Left renal cortex interstitium (tissue), 4 donors: ENCODE measurements at places on chromosomes 13 and 19.

DNA sequence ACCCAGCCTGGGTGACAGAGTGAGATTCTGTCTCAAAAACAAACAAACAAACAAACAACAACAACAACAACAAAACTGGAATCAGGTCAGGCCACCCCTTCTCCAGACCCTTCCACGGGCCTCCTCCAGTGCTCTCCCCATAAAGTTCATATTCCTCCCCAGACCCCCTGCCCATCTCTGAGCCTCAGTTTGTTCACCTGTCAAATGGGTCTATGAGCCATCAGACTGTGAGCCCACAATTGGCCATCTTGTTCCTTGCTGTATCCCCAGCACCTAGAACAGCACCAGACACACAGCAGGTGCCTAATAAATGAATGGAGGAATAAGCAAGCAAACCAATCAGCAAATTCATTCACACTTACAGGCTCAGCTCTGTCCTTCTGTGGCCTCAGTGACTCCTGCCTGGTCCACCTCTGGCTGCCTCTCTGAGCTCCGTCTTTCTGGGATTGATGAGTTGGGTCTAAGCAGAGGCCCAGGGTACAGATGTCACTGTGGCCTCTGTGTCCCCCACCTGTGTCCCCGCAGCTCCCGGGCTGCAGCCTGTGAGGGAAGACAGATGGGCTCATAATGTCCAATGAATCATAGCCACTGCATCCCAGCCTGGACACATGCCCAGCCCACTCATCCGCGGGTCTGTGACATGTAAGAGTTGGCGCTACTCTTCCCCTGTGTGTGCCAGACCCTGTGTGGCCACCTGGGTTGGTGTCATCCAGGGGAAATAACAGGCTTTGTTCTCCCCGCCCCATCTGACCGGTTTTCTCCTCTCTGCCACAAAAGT is 19.6 kb upstream of the PTPRS start:
- no peak for DNase-seq

GRCh38 chr19:43207991-43208390 is 2.6 kb upstream of the PSG4 start:
- no peak for DNase-seq

- no peak for DNase-seq
Measured at GRCh38 chr19:4052993-4053422, 13.7 kb downstream of the ZBTB7A start.

DNA sequence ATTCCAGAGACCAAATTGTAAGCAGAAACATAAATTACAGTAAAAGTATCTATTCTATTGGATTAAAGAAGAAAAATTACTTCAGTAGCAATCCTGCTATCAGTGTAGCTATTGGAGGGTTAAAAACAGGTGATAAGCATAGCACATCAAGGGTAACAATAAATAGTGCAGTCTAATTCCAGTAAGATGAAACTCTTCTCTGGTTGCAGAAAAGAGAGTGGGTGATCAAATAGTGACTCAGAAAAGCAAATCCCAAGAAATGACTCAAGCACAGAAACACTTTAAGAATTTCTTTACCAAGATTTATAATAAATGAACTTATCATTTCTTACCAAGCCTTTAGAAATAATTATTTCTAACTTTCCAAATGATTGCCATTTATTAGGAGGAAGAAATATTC is 135.7 kb downstream of the LMO7 start:
- DNase-seq, result no peak

DNA sequence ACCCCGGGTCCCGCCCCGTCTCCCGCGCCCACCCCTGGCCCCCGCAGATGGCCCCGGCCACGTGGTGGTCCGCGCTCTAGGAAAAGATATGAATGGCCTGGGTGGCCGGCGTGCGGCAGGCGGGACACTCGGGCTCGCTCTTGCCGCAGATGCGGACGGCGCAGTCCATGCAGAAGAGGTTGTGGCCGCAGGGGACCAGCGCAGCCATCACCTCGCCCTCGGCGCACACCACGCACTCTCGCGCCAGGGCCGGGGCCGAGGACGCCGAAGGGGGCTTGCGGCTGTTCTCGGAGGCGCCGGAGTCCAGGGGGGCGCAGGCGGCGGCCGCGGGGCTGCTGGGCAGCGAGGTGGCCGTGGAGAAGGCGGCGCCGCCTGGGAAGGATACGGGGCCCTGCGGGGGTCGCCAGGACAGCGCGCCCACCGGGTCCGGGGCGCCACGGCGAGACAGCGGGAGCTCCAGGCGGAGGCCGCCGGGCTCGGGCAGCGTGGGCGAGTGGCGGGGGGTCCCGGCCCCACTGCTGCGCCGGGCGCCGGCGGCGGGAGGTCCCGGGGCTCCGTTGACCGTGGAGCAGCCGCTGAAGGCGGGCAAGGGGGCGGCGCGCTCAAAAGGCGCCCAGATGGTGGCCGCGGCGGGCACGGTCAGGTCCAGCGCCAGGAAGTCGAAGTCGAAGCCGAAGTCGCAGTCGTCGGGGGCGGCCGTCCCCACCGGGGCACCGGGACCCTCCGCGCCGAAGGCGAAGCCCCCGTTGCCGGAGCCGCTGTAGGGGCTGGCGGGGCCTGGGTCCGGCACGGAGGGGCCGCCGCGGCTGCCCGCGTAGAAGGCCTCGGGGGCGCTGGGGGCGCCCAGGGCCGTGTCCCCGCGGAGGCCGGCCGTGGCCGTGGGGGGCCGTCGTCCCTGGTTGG is 12.4 kb downstream of the MEX3D start:
- no peak for DNase-seq

- no peak for DNase-seq
Measured at GRCh38 chr19:37197768-37198167, 12.6 kb downstream of the ZNF585B start.

- DNase-seq, result no peak
Measured at GRCh38 chr13:112720814-112721197, 31.0 kb downstream of the ATP11A start.

- DNase-seq, result no peak
Measured at GRCh38 chr19:17933414-17934129, 757 bp downstream of the CCDC124 start.

DNA sequence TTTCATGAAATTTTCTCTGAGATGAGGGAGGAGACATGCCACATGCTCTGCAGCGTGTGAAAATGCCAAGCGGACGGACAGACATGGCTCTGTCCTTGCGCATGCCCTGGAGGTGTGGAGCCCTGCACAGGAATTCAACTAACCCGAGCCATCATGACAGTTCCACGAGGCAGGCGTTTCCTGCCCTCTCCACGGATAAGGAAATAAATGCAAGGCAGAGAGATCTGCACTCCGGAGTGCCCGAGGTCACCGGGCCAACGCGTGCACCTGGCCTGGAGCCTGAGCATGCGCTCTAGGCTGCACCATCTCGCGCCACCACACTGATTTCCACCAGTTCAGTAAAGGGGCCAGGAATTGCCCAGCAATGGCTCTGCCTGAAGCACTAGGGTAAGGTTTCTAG is 298.2 kb downstream of the MYO16 start:
- DNase-seq, result no peak

- DNase-seq, result no peak
Measured at GRCh38 chr19:3535981-3536380, 3.0 kb upstream of the TEKTIP1 start.

GRCh38 chr13:71290963-71291841 is 575.8 kb downstream of the DACH1 start:
- no peak for DNase-seq

- no peak for DNase-seq
Measured at GRCh38 chr13:88602786-88603777, 931.9 kb downstream of the SLITRK5 start.

DNA sequence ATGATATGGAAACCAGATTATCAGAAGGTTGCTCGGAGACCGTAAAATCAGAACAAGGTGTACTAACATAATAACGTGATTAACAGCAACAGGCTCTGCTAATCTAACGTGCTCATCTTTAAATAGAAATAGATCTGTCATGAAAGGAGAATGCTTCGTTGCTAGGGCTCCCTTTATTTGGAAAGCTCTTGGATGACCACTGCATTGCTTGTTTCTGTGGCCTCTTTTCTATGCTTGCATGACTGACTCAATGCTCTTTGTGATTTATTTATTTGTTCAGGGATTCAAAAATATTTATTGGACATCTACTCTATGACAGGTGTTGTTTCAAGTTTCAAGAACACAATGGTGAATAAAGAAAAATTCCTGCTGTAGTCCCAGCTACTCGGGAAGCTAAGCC is 22.3 kb upstream of the ZDHHC20 start:
- no peak for DNase-seq

DNA sequence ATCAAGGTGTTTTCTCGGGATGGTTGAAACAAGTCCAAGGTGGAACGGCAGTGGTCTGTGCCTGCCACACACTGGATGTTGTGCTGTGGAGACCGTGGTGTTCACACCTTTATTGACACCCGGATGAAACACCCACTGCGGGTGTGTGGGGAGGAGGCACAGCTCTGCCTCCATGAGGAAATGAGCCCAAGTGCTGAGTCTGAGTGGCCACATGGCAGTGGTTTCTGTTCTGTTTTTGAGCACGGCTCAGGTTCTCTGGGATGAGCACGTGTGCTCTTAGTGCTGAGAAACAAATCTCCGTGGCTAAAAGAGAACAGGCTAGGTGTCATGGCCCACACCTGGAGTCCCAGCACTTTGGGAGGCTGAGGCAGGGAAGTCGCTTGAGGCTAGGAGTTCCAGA is 29.5 kb downstream of the UPF1 start:
- no peak for DNase-seq

DNA sequence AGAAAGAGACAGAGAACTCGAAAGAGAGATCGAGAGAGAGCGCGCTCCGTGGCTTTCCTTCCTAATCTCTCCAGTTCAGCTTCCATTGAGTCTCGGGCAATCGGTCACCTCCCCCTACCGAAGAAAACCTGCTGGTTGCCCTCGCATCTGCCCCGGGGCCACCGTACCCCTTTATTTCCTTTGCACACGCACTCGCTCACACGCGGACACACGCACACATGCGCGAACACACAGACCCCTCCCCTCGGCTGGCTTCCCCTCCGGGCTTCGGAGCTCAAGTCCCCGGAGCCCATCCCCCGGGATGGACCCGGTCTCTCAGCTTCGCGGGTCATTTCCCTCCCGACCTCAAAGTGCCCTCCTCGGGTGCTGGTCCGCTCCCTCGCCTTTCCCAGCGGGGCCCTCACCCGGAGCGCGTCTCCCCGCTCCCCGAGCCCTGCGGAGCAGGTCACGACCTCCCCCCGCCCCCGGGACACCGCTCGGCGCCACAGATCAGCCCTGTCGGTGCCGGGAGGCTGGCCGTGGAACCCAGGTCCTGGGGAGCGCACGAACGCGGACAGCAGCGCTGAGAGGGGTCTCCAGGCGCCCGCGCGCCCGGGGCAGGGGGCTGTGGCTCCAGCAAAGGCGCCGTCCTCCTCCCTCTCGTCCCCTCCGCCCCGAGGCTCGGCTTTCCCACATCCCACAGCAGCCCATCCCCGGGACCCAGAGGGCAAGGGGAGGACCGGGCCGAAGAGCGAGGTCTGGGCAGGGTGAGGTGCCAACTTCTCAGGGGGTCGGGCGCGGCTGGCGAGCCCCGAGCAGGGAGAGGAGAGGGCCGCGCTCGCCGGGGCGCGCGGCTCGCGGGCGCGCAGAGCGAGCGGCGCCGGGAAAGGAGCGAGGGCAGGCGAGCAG is 1.8 kb downstream of the DACH1 start:
- DNase-seq, result no peak

DNA sequence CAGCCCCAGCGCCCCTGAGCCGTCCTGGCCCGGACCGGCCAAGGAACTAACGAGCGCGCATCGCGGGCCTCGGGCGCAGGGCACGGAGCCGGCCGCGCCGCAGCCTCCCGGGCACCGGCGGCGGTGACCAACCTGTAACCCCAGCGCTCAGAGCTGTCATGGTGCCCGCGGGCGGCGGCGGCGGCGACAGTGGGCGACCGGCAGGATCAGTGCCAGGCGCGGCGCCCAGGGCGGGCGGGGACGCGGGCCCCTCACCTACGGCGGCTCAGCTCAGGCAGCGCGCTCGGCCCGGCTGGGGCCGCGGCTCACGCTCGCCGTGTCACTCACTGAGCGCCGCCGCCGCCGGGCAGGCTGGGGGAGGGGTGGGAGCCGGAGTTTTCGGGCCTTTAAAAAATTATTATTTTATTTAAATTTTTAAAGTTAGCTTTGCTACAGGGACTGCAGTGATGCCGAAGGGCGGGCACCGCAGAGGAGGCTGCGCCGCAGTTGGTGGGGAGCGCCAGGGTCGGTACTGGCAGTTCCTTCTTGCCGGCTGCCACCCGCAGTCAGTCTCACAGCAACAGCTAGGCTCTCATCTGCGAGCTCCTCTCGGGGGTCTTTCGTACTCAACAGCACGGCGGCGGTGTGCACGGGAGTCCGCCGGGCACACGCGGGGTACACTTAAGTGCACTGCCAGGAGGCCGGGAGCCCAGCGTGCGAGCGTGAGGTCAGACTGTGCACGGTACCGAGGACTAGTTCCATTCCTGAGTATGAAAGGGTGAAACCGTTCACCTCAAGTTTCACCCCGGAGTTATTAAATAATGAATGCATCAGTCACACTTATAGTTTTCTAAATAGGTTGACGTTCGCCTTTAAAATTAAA is at the start of gene NALCN:
Gene NALCN (minus strand): TSS at position 328 of the 862 bp plus-strand sequence. CDS start 17,382 bp downstream, outside the sequence.
- peak; percentile 29 for DNase-seq

DNA sequence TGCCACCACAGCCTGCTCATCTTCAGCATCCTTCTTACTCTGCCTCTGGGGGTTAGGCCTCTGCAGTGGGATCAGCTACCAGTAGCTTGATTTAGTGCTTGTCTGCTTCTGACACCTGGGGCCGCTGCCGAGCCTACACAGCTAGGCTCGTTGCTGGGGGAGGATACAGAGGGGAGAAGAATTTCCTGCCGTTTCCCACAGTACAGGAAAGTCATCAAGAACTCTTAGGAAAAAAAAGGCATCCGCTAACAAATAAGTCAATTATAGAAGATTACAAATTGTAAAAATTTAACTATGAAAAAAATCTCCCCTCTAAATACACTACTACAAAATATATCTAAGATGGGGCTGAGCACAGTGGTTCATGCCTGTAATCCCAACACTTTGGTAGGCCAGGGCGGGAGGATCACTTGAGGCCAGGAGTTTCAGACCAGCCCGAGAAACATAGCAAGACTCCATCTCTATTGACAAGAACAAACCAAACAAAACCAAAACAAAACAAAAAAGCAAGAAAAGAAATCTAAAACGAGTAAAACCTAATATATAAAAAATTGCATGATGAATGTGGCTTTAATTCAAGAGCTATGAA is 26.7 kb downstream of the LATS2 start:
- DNase-seq, result no peak

DNA sequence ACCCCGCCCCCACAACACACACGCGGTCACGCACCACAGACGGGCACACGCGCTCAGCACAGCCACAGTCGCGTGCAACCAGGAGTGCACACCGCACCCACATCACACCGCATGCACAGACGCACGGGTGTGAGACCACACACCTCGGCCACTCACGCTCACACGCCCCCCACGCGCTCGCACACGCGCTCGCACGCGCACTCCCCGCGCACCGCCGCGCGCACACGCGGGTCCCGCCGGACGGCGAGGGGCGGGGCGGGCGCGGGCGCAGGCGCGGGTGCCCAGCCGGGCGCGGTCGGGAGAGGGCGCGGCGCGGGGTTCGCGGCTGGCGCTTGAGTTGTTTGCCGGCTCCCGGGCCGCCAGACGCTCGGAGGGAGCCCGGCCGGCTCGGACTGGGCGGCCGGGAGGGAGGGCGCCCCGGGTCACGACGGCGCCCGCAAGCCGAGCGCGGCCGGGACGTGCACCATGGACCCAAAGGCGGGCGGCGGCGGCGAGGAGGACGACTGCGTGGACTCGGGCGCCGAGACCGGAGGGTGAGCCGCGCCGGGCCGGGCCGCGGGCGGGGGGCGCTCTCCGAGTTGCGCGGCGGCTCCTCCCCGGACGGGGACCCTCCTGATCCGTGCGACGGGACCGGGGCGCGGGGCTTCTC is at the start of gene FAM124A:
Gene FAM124A (plus strand): TSS at position 362 of the 649 bp plus-strand sequence. CDS start 104 bp downstream, at position 466.
- DNase-seq, result no peak

- DNase-seq, result no peak
Measured at GRCh38 chr13:102028868-102029267, 373.0 kb downstream of the FGF14 start.
